Lower leg skin (tissue), 4 donors: ENCODE measurements at places on chromosomes 5 and 9.

DNA sequence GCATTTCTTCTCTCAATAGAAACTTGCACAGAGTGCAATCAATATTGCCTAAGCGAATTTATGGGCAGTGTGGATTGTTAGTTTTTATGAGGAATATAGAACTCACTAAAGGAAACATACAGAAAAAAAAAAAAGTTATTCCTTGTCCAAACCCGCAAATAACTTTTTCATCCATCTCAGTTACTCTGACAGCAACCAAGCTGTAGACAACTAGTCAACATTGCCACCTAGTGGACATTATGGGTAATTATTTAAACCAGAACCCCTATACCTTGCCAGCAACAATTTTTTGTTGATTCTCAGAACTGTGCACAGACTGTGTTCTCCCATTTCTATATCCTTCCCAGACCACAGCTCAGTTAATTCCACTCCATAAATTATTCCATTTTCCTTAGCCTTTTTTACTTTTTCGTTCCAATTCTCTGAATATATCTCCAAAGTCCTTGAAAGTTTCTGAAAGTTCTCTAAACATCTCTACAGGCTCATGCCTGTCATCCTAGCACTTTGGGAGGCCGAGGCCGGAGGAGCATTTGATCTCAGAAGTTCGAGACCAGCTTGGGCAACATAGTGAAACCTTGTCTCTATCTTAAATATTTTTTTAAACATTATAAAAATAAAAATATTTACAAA is 2.6 kb upstream of the AFAP1L1 start:
- no peak for DNase-seq

GRCh38 chr5:169831331-169831730 is 149.0 kb downstream of the INSYN2B start:
- DNase-seq = no peak

- no peak for DNase-seq
Measured at GRCh38 chr9:89796606-89797005, 191.8 kb downstream of the GADD45G start.

DNA sequence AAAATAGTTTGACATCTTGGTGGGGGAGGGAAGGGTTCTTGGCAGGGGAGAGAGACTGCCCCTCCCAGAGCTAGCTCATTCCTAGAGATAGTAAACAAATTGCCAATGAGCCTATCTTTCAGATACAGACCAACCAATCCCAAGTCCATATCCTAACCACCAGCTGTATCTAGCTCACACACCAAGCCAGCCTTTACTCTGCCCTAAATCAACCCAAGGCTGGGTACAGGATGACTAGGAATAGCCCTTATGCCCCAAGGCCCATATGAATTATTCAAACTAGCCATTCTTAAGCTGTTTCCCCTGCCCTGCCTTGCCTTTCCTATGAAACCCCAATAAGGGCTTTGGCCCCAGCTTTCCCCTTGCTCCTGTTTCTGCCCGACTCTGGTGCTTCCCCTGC is 281.3 kb upstream of the PANK3 start:
- DNase-seq = no peak

- DNase-seq = no peak
Measured at GRCh38 chr5:121171834-121172233, 679.8 kb upstream of the FTMT start.

DNA sequence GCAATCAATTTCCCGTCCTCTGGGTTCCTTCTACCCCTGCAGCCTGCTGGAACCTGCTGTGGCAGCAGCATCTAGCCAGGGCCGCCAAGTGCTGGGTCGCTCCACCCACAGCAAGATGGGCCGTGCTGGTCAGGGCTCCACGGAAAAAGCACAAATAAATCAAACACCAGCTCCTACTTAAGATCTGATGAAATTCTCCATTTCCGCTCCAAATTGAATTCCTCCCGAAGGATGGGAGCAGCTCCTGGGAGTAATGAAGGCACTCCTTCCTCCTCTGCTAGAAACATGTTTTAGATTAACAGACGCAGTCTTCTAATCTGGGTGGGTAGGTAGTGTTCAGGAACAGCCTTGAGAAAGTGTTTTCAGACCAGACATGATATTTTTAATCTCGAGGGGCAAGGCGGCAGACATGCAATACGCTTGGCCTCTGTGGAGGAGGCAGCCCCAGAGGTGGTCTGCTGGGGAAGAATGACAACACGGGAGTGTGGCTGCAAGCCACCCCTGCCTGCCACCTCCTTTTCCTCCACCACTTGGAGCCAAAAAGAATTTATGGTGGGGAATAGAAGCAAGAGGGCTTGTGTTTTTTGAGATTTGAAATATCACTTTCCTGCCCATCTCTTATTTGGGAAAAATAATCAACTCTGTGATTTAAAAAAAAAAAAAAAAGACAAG is 194.1 kb downstream of the AOPEP start:
- DNase-seq = peak; percentile 92

- no peak for DNase-seq
Measured at GRCh38 chr9:128891321-128892220, 9.6 kb downstream of the LRRC8A start.

DNA sequence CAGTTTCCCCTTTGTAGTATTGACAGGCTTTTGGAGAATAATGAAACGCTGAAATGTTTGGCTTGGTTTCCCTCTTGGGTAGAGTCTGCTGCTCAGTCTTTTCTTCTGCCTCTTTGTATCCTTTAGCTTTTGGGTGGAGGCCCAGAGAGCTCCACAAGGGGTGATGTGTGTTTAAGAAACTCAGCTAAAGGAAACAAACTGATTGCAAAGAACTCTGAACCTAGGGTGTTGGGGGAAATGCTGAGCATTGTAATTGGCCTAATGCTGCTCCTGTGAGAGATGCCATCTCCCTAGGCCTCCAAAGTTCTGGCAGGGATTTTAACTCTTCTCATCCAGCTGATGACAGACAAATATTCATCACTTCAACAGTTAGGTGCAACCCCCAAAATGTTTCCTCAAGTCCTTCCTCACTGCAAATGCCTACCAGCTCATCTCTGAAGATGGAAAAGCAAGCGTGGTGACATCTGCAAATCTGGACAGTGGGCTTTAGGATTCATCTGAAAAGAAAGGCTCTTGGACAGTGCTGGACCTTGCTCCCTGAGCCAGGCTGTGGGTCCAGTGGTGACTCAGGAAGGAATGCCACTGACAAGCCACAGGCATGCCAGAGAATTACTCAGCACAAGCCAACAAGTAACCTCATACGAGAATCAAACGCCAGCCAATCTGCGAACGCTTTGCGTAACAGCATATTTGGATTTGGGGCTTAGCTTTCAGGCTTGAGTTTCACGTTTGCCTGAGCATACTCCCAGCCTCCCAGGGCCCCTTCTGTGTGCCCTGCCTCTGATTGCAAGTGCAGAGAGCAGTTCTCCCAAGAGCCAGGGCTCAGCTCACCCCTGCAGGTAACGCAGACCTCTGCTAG is 30.5 kb upstream of the ZSWIM6 start:
- peak; percentile 87 for DNase-seq
